Stimulated activated naive CD8-positive, alpha-beta T cell treated with anti-CD3 and anti-CD28 coated beads, Interleukin-15, amount 100 ng/mL, for 72 hours (primary cell): ENCODE measurements at places on chromosomes 16 and 17.

GRCh38 chr16:50273888-50274325, 7.6 kb downstream of the ADCY7 start:
- DNase-seq, result no peak

- peak; percentile 47 for DNase-seq
These were observed 18.2 kb upstream of the IL17C start for GRCh38 chr16:88619859-88620815.

DNA sequence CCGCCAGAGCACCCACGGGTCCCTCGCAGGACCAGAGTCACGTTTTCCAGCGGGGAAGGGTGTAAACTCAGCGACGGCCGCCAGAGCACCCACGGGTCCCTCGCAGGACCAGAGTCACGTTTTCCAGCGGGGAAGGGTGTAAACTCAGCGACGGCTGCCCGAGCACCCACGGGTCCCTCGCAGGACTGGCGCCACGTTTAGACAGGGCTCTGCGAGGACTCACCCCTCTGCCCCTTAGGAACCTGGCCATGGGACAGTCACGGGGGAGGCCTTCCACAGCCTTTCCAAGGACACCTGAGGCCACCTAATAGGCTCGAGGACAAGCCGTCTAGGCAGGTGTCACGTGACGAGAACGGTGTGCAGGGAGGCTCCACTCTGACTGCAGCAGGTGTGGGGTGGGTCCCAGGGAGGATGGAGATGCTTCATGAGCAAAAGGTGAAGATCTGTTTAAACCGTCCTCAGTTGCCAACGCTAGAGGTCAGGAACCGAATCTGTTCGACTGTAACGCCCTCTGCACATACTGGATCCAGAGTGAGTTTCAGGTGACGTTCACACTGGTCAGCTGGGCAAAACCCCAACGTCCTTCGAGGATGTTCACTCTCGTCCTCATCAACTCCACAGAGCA, 48.0 kb upstream of the METRNL start:
- no peak for DNase-seq

DNA sequence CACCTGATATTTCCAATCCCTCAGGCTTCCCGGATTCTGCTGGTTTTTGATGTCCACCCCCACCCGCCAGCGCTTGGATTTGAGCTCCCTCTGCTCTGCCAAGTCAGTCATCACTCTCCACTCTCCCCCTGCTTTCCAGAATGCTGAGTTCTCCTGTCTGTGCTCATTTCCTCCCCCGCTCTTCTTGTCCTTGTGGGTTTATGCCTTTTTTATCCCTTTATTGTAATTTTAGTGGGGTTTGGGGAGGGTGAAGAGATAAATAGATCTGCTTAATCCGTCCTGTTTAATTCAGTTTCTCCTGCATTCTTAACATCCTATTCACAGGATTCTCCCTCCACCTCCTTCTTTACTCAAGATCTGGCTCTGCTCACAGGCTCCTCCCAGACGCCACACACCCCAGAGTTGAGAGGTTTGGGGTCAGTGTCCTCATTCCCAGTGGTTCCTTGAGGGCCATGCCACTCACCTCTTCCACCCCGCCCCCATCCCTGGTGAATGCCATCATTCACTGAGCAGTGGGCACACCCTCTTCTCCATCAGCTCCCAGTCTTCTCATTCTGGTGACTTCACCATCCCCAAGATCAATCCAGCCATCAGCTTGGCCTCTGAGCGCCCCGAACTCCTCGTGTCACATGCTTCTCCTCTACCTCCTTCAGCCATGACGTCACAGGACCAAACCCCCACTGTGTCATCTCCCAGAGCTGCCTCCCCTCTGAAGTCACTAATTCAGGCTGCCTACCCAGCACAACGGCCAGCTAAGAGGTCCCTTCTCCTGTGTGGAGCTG, 15.1 kb upstream of the GUCY2D start:
- no peak for DNase-seq

DNA sequence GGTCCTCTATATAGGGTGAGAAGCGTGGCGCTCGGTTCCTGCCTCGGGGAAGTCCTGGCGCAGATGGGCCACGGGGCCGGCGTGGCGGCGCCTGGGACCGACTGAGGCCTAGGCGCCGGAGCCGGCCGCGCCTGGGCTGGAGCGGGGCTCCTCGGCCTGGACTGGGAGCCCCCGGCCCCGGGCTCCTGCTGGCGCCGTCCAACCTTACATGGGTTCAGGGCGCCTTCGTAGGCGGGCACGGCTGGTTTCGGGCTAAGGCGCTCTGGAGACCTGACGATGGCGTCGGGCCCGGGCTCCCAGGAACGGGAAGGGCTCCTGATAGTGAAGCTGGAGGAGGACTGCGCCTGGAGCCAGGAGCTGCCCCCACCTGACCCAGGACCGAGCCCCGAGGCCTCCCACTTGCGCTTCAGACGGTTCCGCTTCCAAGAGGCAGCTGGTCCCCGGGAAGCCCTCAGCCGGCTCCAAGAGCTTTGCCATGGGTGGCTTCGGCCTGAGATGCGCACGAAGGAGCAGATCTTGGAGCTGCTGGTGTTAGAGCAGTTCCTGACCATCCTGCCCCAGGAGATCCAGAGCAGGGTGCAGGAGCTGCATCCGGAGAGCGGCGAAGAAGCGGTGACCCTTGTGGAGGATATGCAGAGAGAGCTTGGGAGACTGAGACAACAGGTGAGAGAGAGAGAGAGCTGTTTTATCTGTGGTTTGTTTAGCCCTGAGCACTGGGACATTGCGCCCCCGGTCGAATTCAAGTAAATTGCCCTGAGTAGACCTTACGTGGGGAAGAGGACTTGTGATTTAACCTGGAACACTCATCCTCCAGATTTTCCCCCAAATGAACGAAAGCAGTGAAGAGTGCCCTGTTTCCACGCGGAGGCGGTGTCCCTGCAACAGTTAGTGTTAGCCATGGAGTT, 504 bp downstream of the ZNF263 start:
- no peak for DNase-seq

- no peak for DNase-seq
These were observed 10.6 kb upstream of the PLD6 start for GRCh38 chr17:17216776-17217175.

GRCh38 chr16:67780847-67781564, 25.4 kb downstream of the RANBP10 start:
- DNase-seq, result no peak

- DNase-seq, result no peak
These were observed 125.7 kb downstream of the MRM1 start for GRCh38 chr17:36727052-36727451.

DNA sequence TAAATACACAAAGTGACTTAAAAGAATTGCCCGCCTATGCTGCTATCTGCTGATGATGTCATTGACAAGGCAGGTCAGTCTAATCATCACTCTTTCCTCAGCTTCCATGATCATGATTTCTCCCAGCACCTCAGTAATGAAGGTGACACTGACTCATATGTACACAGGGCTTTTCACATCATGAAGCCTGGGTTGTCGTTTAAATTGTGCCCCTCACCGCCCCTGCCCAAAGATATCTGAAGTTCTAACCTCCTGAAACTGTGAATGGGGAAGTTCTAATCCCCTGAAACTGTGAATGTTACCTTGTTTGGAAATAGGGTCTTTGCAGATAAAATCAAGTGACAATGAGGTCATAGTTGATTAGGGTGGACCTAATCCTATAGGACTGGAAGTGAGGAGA, 17.4 kb upstream of the GPRC5C start:
- no peak for DNase-seq
